ENCODE measurements at places on chromosomes 1 and 21.

DNA sequence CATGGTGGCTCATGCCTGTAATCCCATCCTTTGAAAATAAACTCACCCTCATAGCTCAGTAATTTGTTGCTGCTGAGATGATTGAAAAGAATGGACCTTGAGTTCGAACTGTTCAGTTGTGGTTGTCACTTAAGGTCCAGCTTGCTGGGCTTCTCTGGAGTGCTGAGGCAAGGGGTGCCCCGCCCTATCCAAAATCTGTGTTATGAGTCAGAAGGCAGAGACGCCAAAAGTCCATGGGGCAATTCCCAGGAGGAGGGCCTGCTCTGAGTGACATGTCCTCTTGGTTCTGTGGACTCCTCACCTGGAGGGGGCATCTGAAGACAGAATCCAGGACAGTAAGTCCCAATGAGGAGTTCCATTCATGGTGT lies 64.8 kb downstream of the MYOM3 start:
- H3K4me3 ChIP-seq: no peak overlapping the region
- no peak overlapping the region for H3K27ac ChIP-seq
- no peaks in the 10 kb centered on the region for H3K27me3 ChIP-seq
- peaks cover 23% of the 10 kb centered on the region for H3K4me1 ChIP-seq
- DNase-seq: peak; percentile 89

DNA sequence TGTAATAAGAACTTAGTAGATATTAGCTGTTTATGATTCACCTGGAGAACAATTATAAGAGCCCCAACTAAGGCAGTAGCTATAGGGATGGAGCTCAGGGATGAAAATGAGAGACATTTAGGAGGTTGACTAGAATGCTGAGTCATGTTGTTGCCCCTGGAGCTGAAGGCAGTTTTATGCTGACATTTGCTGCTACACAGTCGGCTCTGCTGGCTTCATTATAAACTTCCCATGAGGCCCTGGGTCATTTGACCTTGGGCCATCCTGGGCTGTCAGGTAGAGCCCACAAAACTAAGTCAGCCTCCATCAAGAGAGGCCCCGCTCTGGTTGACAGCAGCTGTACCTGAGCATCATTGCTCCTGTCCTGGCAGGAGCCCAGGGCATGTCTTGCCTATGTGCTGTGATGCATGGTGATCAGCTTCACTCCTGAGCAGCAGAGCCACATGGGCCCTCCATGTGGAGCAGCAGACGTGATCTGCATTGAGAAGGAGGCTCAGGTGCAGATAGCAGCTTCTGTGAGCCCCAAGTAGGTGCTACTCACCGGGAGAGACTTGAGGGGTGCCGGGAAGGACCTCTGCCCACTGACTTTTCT lies 112.4 kb downstream of the TBX19 start:
- no peak overlapping the region for H3K27ac ChIP-seq
- H3K4me1 ChIP-seq: no peaks in the 10 kb centered on the region
- no peak for DNase-seq
- H3K36me3 ChIP-seq: no peaks in the 10 kb centered on the region
- no peaks in the 10 kb centered on the region for H3K27me3 ChIP-seq

DNA sequence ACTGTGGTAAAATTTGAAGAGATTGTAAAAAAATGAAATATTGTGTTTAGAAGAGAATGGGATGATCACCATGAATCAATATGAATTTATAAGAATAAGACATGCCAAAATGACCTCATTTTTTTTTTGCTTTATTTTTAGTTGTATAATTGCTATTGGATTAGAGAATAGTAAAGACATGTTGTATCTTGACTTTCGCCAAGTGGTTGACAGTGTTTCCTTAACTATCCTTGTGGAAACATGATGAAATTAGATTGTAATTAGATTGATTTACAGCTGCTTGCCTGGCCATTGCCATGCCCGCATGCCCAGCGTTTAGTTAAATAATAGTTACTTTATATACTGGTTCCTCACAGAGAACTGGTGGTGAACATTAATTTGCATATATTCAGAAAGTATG lies 154.9 kb downstream of the MAGI3 start:
- DNase-seq: no peak
- no peak overlapping the region for H3K27ac ChIP-seq
- H3K27me3 ChIP-seq: no peaks in the 10 kb centered on the region
- no peaks in the 10 kb centered on the region for H3K4me1 ChIP-seq
- no peaks in the 10 kb centered on the region for H3K36me3 ChIP-seq

DNA sequence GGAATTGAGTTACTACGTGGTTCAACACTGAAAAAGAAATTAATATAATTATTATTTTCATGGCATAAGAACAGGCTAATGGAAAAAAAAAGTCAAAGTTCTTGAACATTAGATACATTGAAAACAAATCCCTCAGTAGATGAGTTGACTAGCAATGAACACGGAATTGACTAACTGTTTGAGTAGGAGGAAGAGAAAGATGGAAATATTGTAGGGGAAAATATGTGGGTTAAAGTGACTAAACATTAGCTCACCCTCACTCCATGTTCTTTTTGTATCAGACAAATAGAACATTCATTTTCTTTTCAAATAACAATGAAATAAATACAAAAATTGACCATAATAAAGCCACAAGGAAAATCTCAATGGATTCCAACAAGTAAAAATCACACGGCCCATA lies 84.3 kb downstream of the KCNK2 start:
- DNase-seq: no peak
- no peaks in the 10 kb centered on the region for H3K27me3 ChIP-seq
- H3K4me1 ChIP-seq: no peaks in the 10 kb centered on the region
- H3K36me3 ChIP-seq: no peaks in the 10 kb centered on the region

DNA sequence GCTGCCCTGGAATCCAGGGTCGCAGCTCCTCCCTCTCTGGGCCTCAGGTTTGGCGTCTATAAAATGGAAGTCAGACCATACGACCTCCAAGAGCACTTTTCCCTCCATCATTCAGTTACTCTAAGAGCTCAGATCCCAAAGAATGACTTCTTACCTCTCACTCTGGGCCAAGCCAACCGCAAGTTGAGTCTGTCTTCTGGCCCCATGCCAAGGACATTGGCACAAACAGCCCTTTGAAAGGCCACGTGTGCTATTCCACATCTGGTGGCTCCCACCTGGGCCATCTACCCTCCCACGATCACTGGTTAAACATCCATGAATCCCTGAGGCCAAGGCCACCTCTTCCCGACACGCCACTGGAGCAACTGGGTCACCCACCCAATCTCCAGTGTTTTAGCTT lies 12.4 kb downstream of the SLC2A7 start:
- H3K4me1 ChIP-seq: no peaks in the 10 kb centered on the region
- H3K4me3 ChIP-seq: no peak overlapping the region
- no peaks in the 10 kb centered on the region for H3K27me3 ChIP-seq

DNA sequence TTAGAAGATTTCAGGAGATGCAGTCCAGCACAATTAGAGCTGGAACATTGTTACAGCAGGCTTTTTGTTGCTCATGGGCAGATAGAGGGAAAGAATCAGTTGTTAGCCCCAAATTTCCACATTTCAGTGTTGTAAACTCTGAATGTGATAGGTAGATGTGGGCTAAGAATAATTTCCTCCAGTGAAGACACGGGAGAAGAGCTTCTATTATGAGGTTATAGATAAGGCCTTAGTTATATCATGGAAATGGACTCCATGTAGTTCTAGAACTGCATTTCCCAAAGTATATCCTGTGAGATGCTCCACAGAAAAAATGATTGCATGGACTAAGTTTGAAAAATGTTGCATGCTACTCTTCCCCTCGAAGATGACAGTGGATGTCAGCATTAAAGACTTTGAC lies 64.9 kb downstream of the PRKAA2 start:
- H3K4me3 ChIP-seq: no peak overlapping the region
- no peaks in the 10 kb centered on the region for H3K27me3 ChIP-seq
- H3K4me1 ChIP-seq: no peaks in the 10 kb centered on the region
- H3K36me3 ChIP-seq: peaks cover 4% of the 10 kb centered on the region
- H3K27ac ChIP-seq: no peak overlapping the region

All from ascending aorta (tissue), 2 donors.